Astrocyte of the cerebellum (primary cell): ENCODE measurements at places on chromosomes 12 and 14.
A peak's percentile ranks its signal among the peaks of the same experiment; 100 is the strongest.

GRCh38 chr12:111405149-111405858, 419 bp upstream of the SH2B3 start:
- DNase-seq, result peak; percentile 57

GRCh38 chr12:93043877-93044209, 114.7 kb upstream of the EEA1 start:
- DNase-seq, result no peak

DNA sequence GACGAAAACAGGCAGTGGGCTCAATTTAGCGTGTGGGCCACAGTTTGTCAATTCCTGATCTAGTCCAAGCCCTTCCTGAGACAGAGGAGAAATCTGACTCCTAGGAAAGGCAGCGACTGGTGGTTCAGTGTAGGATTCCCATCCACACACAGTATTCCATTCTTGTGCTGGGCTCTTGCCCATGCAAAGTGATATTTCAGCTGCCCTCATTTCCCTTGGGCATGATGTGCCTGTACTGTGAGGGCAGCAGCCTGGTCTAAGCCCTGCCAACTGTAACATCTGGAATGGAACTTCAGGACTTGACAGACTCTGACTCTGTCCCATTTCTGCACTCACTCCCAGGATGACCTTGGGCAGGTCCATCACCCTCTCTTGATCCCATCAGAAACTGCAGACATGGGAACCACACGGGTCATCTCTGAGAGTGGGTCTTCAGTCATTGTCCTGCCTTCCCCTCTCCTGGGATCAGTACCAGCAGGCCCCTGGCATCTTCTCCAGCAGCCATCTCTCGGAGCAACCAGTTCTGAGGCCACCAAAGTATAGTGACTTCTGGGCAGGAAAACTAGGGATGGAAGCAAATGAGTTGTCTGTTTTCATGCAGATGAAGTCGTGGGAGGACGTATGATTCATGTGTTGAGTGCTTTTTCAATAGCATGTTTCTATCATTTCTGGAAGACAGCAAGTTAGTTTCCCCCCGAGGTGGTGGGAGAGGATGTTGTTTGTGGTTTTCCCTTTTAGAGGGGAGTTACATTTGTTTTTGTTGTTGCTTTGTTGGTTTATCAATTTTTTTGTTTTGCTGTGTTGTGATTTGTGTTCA, 54.2 kb upstream of the BCL2L14 start:
- no peak for DNase-seq

GRCh38 chr12:79634957-79635471, 55.8 kb downstream of the PAWR start:
- DNase-seq, result peak; percentile 81

- DNase-seq, result no peak
Observed at GRCh38 chr12:93091886-93092648, 163.0 kb upstream of the EEA1 start.

DNA sequence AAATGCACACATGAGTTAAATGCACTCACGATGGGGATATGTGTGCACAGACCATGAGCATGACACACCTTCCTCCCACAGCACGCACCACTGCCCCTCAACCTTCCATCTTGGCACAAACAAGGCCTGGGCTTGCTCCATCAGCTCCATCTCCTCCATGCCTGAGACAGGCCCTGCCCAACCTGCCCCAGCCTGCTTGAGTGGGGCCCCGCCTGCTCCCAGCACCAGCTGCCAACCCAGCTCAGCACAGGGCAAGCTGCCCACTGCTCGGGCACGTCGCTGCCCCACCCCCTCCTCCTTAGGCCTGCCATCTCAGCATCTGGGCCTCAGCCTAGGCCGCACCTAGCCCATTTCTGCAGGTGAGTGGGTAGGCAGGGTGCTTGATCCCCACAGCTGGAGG, 27.6 kb upstream of the KRT78 start:
- DNase-seq, result no peak

DNA sequence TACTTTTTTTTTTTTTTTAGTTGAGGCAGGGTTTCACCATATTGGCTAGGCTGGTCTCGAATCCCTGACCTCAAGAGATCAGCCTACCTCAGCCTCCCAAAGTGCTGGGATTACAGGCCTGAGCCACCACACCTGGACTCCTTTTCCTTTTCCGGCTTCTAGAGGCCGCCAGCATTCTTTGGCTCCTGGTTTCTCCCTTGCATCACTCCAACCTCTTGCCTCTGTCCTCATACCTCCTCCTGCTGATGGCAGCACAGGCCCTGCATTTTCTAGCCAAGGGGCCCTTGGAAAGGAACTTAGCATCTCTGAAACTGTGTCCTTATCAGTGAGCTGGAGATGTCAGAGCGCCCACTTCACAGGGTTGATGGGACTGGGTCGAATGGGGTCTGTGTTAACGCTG, 53.3 kb downstream of the MAP1LC3B2 start:
- no peak for DNase-seq

GRCh38 chr14:51951656-51952055, 37.7 kb upstream of the RTRAF start:
- DNase-seq, result no peak

DNA sequence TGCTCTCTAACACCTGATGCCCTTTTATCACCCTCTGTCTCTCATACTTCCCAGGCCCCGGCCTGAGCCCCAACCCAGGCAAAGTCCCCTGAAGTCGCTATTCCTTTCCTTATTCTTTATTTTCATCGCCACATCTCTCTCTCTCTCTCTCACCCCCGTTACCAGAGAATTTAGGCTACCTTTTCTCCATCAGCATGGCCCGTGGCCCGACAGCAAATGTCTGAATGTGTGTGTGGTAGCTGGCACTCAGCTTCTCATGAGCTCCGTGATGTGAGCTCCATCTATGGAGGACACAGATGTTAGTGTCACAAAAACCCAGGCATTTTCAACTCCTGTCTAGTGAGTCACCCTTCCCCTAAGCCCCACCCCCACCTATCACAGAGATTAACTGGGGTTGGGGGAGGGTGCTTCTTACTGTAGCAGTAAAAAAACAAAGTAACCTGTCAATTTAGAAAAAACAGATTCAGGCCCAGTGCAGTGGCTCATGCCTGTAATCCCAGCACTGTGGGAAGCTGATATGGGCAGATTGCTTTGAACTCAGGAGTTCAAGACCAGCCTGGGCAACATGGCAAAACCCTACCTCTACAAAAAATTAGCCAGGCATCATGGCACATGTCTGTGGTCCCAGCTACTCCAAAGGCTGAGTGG, 53.8 kb downstream of the VCPKMT start:
- DNase-seq, result no peak

DNA sequence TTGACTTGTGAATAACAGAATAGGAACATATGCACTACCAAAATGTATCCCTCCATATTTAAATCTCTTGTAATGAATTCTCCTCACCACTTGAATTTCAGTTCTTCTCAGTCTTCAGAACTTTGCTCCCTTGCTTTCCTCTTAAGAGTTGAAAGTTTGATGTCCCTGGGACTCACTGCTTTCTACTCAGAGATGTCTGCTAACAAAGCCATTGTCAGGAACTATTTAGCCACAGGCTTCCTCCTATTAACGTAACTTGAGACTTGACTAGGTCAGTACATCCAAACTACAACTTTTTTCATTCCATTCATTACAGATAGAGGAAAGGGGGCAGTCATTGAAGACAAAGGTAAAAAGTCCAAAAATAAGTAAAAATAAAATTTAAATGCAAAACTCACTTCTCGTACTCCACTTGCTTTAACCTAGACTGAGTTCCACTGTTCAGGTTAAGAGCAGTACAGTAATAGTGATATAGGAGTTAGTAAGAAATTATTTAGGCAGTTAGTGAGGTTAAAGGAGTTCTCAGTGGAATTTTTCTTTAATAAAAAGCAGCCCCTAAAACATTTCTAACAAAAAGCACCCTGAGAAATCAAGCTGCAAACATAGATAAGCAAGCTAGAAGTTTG, 364.2 kb downstream of the SOX5 start:
- DNase-seq, result no peak

DNA sequence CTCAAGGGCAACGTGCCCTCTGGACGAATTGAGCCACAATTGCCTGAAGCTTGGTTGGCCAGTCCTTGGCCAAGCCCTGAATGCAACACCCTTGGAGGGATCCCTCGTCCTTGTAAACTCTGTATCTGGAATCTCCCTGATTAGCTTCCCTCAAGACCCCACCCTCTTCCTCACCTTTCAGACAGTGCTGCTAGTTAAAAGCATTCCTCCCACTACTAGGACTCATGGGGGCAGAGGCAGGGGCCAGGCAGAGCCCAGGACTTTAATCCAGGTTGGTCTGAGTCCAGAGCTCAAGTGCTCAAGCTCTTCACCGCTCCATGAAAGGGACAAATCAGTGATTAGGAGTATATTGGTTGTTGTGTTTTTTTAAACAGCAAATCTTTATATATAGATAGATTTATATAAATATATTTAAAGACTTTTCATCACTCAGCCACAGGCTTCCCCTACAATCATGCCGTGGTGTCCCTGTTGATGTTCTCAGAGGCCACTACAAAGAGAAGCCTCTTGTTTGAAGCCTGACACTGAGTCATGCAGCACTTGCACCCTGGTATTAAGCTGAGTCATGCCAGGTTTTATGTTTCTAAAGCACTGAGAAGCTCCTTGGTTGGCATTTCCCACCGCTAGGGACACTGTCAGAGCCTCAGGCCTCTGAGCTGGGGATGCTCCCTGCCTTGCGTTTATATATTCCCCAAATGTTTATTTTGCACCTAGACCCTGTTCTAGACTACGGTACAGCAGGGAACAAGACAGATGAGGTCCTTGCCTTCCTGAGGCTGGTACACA, 53.8 kb upstream of the GSC start:
- DNase-seq, result no peak

DNA sequence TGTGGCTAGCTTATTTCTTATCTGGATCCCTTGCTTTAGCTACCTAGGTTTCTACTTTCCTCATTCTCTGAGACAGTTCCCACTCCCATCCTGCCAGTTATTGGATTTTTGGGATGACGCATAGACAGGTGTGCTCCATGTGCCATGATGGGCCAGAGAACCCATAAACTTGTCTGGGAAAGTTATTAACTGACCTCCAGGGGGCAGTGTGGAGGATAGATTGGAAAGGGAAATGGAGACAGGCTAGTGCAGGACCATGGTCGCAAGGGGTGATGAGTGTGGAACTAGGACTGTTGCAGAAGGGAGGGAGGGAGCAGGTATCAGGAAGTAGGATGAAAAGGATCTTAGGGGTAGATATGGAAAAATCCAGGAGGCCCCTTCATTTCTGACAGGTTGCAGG, 80.3 kb downstream of the ESRRB start:
- peak; percentile 1 for DNase-seq
